Activated T-helper 1 cell treated with Interleukin-2 at 50 U/mL for 16 hours (primary cell): ENCODE measurements at places on chromosomes 7 and 10.

- no peak for DNase-seq
Measured at GRCh38 chr7:128069373-128070364, 38.4 kb upstream of the LRRC4 start.

DNA sequence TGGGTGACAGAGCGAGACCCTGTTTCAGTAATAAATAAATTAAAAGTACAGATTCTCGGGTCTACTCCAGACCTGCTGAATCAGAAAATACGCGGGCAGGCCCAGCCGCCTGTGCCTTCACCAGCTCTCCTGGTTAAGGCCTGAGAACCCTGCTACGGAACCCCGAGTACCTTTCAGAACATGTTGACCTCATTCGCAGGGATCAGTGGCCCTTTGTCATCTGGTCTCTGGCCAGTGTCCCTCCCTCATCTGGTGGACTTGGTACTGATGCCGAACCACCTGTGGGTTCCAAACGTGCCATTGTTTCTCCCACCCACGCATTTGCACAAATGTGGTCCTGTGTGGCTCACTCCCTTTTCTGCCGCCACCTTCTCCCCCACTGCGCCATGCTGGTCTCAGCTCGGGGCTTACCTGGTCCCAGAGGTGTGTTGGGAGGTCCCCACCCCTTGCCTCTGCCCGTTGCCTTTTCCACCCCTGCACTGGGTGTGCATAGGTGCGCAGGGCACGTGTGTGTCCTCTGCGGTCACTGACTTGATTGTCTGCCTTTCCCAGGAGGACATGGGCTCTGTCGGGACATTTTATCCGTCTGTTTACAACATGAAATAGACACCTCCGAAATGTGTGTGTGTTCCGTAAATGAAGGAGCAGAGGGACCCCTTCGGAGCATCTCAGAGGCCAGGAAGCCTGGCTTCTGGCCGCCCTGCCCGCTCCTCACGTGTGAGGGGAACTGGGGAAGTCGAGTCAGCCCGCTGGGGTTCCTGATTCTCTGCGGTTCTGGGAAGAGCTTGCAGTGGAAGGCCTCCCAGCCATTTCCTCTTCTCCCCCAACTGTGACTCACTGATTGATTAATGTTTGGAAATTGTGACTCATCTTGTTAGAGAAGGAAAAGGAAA, 135.2 kb downstream of the CUX1 start:
- no peak for DNase-seq

DNA sequence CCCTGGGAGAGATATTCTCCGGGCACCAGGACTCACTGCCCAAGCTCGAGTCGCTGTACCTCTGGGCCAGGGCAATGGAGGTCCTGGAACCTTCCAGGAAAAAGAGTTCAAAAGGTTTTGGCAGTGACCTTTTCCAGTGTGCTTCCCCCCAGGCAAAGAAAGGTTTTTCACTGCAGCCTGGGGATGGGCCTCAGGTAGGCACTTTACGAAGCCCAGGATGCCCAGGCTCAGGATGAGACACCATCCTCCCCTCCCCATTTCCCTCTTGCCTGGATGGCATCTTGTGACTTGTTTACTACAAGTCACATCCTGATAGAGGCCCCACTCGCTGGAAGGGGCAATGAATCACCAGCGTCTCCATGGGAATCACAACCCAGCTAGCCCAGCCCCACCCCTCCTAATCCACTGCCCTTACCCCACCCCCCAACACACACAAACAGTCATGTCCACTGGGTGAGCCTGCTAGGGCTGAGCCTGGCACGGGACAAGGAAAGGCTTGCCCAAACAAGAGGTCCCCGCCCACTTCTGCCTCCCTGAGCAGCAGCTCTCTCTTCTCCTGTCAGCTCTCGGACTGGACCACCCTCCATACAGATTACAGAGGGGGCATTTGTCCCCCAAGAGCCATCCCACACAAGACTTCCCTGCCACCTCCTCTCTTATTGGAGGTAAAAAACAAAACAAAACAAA, 93.8 kb upstream of the SMNDC1 start:
- no peak for DNase-seq

- DNase-seq: no peak
Measured at GRCh38 chr10:51743146-51743545, 43.8 kb upstream of the CSTF2T start.

GRCh38 chr10:124616040-124616835, 127.9 kb downstream of the FAM53B start:
- DNase-seq: no peak

- DNase-seq: no peak
Measured at GRCh38 chr10:44981172-44982113, 2.8 kb upstream of the DEPP1 start.

GRCh38 chr10:96878057-96878456, 46.0 kb downstream of the LCOR start:
- no peak for DNase-seq

- no peak for DNase-seq
Measured at GRCh38 chr7:98881561-98882315, 3.4 kb downstream of the TRRAP start.

DNA sequence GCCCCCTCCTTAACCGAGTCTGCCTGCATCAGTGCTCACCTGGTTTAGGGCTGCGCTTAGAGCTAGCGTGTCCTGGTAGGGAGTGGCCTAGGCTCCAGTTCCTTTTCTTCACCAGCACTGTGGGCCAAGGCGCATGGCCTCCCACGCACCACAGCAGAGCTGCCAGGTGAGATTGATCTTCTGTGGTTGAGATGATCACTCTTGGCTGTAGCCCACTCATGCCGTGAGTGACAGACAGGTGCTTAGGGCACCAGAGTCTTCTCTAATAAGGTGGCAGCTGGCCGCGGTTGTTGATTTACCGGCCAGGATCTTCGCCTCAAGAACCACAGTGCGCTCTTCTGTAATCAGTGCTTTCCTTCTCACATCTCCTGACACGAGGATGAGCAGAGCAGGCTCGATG, 157.2 kb upstream of the INSYN2A start:
- DNase-seq: no peak

- DNase-seq: no peak
Measured at GRCh38 chr7:6725003-6725402, 18.3 kb upstream of the ZNF12 start.

GRCh38 chr10:85720931-85721590, 645.5 kb downstream of the GRID1 start:
- no peak for DNase-seq

GRCh38 chr7:39342763-39343162, 223.4 kb upstream of the YAE1 start:
- DNase-seq: no peak

GRCh38 chr7:36896956-36897590, 172.8 kb upstream of the AOAH start:
- no peak for DNase-seq

DNA sequence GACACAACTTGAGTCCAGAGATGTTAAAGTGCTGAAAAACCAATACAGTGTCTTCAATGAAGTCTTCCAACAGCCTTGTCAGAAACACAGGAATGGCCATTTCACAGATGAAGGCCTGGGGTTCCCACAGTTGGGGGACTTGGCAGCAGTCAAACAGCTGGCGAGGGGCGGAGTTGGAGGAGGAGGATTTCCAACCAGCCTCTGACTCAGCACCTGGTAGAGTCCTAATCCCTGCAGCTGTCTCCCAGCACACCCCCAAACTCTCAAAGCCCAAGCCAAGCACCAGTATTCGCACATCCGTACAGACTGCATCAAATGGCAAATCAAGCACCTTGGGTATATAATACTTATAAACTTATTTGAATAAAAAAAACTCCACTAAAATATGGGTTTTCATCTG, 28.0 kb downstream of the CTBP2 start:
- DNase-seq: no peak

- DNase-seq: no peak
Measured at GRCh38 chr10:68572151-68572550, 12.0 kb downstream of the TET1 start.

DNA sequence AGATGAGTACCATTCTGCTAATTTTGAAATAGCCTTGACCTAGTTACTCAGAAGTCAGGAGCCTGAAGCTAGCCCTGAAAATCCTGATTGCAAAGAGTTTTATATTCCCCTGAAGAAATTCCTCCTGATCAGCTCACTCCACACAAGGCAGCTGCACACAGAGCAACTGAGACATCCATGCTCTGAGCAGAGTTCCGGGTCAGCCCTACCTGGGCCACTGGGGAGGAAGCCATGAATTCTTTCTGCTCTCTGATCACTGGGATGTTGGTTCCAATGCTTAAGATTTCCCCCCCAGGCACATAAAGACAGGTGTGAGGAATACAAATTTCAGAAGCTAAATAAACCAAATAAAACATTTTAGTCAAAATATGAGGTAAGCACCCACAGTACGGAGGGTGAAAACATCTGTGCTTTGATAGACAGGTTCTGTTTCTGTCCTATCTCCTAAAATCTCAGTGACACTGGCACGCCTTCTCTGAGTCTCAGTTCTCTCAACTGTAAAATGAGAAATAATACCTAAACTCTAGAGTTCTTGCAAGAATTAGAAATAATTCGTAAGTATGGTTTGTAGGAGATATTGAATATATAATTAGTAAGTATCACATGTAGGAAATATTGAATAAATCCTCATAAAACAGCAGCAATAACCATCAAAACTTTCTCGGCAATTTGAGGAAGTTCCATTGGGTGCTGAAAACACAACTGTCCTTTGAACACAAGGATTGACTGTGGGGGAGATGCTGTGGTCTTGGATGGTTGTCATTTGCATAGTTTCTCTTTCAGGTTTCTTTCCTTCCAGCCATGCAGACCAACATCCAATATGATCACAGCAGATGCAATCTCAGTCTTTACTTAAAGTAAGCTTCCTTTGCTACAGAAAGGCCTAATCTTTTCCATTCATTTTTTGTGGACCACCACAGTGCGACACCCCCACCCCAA, 133.0 kb upstream of the TNS3 start:
- DNase-seq: no peak

DNA sequence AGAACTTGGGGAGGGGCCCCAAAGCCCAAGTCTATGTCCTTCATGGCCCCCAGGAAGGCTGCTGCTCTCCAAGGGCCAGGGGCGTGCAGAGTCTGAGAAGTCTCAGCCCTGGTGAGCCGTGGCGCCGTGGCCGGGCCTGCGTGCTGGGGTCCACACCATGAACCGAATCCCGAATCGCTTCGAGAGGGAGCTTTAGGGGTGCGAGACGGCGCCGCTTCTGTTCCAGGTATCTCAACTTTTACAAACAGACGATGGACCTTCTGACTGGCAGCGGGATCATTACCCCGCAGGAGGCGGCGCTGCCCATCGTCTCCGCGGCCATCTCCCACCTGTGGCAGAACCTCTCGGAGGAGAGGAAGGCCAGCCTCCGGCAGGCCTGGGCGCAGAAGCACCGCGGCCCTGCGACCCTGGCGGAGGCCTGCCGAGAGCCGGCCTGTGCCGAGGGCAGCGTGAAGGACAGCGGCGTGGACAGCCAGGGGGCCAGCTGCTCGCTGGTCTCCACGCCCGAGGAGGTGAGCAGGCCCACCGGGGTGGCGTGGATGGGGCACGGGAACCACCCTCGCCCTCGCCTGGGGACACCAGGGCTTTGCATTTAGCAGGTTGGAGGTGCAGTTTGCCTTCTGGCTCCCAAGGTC, 12.7 kb downstream of the STRA8 start:
- no peak for DNase-seq

DNA sequence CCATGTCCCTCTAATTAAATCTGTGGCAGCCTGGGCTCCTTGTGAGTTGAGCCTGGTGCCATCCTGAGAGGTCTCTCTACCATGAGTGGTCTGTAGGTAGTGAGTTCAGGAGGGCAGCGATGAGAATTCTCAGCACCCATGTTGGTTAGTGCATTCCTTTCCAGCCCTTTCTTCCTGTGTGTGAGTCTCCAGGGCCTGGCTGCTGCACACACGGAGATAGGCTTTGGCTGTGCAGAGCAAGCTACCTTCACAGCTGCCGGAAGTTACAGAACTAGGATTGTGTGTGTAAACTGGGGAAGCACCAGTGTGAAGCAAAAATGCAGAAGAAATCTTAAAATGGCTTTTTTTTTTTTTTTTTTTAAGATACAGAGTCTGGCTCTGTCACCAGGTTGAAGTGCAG, 358.6 kb downstream of the PAXIP1 start:
- DNase-seq: no peak

- DNase-seq: no peak
Measured at GRCh38 chr10:88853155-88853881, 1.7 kb upstream of the ANKRD22 start.

DNA sequence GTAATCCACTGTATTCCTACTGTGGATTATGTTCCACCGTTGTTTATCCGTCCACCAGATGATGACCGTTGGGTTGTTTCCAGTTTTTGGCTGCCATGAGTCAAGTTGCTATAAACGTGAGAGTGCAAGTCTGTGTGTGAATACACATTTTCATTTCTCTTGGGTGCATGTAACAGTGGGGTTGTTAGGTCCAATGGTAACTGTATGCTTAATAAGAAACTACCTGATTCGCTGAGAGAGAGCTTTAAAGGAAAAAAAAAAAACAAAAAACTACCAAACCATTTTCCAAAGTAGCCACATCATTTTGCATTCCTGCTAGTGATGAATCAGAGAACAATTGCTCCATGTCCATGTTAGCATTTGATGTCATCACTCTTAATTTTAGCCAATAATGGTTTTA, 15.9 kb downstream of the UBN2 start:
- DNase-seq: no peak

DNA sequence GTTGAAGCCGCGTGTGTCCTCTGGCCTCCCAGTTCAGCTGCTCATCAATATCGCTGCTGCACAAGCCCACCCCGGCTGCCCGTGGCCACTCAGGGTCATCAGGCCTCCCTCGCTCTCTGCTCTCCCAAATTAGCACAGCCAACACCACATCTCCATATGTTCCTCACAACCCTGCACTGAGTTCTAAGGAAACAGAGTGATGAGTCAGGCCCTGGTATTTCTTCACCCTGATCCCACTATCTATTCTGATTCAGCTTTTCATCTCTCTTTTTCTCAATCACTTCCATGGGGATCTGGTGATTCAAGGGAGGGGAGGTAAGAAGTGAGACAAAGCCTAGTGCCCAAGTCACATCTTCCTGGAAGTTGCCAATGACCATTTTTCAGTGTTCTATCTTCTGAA, 23.8 kb downstream of the CYTH3 start:
- DNase-seq: no peak

- DNase-seq: no peak
Measured at GRCh38 chr7:89549768-89550167, 604.5 kb upstream of the STEAP1 start.

DNA sequence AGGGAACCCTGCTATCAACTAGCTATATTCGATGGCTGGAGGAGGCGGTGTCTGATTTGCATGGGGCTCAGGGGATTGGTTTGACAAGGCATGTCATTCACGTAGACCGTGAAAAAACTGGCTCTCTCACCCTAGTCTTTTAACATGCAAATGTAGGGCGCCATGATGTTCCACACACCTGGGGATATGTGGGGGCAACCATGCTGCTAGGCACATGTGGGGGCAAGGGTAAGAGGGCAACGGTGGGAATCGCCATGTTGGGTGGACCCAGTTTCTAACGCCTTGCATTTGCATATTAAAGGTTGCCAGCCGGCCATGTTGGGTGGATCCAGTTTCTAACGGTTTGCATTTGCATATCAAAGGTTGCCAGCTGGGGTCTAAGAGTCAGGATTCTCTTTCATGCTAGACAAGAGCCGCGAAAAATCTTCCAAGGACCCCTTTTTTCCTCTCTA, 419.2 kb upstream of the NFE2L3 start:
- DNase-seq: no peak
